ENCODE measurements at places on chromosomes 1 and 21.

DNA sequence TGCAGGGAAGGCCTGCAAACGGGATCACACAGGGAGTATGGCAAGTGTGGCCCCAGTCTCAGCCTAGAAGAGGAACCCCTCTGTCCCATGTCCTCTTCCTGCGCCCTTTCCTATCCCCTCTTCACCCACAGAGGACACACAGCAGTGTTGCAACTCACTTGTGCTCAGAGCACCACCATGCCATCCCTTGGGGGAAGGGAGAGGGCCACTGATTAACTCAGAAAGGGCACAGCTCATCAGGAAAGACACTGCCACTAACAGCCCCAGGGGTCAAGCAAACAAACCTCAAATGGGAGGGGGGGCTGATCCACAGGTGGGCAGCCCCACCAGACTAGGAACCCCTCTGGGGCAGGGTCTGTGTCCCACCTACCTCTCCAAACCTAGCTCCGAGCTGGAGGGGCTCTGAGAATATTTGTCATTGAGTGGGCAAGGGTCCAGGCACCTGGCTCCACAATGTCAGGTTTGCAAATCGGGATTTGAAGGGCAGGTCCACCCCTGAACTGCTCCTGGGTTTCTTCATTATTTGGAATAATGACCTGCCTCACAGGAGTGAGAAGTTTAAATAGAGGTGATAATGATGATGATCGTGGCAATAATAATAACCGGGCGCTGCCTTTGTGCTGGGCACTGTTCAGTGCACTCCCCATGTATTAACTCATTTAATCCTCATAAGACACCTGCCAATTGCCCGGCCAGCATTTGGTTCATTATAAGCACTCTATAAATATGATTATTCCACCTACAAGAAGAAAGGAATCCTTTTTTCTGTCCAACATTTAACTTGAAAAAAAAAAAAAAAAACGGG lies 1.0 kb downstream of the ALDH4A1 start:
- DNase-seq = no peak

DNA sequence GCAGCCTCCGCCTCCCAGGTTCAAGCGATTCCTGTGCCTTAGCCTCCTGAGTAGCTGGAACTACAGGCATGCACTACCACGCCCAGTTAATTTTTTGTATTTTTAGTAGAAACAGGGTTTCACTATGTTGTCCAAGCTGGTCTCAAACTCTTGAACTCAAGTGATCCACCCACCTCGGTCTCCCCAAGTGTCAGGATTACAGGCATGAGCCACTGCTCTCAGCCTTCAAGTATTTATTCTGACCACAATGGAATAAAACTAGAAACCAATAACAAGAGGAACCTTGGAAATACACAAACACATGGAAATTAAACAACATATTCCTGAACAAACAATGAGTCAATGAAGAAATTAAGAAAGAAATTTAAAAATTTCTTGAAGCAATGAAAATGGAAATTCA lies 32.7 kb upstream of the DR1 start:
- no peak for DNase-seq

DNA sequence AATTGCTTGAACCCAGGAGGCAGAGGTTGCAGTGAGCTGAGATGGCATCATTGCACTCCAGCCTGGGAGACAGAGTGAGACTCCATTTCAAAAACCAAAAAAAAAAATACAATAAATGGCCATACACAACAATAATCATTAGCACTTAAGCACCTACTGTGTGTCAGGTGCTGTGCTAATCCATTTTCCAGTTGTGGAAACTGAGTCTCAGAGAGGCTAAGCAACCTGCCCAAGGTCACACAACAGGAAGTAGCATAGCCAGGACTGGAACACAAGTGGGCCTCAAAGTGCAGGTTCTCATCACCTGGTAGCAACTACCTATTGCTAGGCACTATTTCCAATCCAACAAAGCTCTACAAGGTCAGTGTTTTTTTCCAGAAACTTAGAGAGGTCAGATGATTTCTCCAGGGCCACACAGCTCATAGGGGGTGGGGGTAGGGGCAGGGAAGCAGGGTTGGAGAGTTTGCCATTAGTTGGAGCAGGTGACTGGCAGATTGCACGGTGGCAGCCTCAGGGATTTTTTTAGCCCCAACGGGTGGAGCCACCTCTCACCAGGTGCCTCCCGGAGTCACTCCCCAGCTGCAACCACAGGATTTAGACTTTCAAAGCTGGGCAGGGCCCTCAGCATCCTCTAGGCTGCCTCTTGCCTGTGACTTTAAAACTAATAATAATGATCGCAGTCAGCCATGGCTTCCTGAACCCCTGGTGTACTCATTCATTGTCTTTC lies 52.5 kb upstream of the ID3 start:
- DNase-seq = no peak

- no peak for DNase-seq
Observed at GRCh38 chr1:22248746-22249145, 105.8 kb upstream of the WNT4 start.

DNA sequence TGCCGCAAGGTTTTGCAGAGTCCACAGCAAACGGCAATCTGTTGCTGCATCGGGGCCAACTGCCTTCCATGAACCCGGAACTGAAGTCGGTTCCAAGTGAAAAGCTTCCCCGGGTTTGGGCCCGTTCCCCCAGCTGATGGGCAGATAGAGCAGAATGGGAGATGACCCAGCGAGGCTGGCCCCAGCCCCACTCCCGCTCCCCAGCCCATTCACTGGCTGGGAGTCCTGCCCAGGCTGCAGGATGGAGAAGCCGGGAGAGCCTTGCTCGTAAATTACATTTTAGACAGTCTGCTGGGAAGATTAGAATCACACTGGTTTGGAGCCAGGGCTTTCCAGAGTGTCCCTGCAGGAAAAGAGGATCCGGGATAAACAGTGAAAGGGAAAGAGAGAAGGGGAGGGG lies 31.6 kb upstream of the PAX7 start:
- no peak for DNase-seq

- no peak for DNase-seq
Observed at GRCh38 chr1:24275510-24275909, 43.6 kb upstream of the GRHL3 start.

DNA sequence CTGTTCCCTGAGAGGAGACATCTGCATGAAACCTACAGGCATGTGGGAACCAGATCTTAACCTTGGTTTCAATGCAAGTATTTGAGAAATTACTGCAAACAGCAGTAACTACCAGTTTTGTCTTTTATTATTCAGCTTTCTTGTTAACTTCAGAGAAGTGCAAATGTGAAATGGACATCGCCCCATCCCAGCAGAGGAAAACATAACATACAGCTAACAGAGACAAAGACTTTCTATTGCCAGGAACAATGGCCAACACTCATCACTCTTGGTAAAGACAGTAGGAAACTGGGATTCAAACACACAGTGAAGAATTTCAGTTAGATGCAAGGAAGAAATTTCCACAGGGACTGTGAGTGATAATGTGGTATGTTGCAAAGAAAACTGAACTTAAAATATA lies 115.1 kb downstream of the SLC30A10 start:
- no peak for DNase-seq

DNA sequence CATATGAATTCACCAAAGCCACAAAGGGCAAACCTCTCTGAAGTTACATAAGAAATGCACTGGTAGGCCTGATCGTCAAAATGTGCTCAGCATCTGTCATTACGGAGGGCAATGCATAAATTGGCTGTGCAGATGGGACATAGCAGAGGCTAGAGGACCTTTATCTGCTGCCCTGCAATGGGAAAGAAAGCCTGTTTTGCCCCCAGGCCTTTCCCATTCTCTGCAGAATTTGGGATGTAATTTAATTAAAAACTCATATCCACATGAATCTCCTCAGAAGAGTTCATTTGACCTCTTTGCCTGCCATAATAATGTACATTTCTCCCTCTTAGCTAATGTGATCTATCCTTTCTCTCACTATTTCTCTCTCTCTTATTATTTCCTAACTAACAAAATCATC lies 158.1 kb downstream of the ZP4 start:
- no peak for DNase-seq

DNA sequence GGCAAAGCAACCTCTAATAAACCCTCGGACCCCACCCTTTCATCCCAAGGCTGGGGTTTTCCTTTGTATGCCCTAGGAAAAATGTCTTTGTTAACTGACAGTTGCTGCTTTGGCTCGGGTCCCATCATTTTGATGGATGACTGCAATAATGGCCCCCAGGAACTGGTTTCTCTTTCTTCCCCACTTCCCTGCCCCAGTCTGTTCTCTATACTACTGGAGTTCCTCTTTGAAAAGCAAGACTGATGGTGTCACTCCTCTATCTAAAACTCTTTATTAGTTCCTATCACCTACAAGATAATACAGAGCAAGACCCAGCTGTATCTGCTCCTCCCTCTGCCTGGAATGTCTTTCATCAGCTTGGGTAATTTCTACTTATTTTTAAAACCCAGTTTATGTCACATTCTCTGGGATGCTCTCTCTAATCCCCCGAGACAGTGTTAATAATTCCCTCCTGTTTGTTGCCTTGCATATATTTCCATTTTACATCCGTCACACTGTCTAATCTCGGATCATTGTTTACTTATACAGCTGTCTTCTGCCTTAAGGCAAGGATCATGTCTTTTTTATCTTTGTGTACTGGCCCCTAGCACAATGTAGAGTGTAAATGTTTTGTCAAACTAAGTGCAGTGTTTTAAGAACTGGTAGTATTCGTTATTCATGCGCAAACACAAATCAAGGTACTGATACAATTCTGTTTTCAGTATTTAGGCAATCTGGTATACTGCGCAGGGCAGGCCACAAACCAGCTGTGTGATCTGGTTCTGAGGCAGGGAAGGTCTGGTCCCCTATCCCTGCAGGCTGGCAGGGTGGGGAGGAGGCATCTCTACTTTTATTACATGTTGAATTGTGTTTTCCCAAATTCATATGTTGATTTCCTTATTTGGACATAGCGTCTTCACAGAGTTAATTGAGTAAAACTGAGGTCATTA lies 16.1 kb downstream of the SLAMF1 start:
- DNase-seq = no peak

GRCh38 chr1:54599211-54599823 lies 24.0 kb downstream of the FAM151A start:
- no peak for DNase-seq

DNA sequence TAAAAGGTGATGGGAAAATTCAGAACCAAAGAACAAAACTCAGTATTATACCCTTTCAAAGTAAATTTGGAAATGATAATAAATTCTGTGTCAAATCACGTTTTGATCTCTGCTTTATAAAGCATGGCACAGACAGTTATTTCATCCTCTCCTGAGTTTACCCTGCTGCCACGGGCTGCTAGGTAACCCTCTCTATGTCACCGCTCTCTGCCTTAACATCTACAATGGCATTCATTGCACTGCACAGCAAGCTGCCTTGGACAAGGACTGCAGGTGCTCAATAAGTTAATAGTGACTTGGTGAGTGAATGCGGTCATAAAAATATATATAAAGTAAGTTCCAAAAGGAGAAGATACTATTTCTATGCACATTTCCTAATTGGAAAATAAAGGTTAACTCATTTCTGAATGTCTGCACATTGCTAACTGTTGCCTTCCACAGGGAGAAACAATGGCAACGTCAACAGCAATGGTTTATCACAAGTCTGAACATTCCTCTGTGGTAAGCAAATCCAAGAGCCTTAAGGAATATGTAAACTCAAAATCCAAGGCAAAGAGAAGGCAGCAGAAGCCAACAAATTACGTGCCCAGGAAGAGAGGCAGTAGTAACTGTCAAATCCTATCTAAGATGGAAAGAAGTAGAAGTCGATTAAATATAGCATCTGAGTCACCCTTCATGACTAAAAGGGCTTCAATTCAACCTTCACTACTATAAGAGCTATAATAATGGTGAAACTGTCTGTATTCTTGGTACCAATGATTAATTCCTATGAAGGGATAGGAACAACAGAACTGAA lies 19.4 kb downstream of the FYB2 start:
- no peak for DNase-seq

GRCh38 chr1:20197329-20197791 lies 11.0 kb upstream of the PLA2G2C start:
- no peak for DNase-seq

GRCh38 chr1:203563291-203563690 lies 63.3 kb upstream of the ATP2B4 start:
- DNase-seq = no peak

GRCh38 chr1:185091480-185091879 lies 46.1 kb downstream of the RNF2 start:
- DNase-seq = no peak

- DNase-seq = no peak
Observed at GRCh38 chr1:241460098-241460873, 59.3 kb downstream of the FH start.

DNA sequence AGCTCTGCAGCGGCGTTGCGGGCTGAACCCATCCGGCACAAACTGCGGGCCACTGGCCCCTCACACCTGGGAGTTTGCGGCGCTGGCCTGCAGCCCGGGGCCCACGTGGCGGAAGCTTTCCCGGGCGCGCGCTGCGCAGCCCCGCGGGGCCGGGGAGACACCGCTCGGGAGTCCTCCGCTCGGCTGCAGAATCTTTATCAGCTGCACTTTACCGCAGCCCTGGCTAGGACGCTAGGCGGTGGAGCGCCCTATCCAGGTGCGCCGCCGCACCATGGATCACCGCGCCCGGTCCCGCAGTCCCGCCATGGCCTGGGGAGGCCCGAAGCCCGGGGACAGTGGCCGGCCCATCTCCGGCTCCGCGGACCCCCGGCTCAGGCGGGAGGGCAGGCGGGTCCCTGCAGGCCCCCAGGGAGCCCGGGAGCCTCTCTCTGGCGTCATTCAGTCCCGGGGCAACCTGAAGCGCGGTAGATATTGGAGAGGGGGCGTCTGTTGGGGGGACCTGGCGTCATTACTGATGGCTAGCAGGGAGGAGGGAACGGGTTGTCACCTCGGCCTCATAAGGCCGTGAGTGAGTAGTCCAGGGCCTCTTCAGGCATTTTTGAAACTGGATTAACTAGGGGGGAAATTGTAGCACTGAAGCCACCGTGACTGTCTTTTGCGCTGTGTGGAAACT lies 5.7 kb upstream of the OLIG2 start:
- DNase-seq = peak; percentile 72

- DNase-seq = no peak
Observed at GRCh38 chr1:10833630-10834557, 37.4 kb upstream of the CASZ1 start.

DNA sequence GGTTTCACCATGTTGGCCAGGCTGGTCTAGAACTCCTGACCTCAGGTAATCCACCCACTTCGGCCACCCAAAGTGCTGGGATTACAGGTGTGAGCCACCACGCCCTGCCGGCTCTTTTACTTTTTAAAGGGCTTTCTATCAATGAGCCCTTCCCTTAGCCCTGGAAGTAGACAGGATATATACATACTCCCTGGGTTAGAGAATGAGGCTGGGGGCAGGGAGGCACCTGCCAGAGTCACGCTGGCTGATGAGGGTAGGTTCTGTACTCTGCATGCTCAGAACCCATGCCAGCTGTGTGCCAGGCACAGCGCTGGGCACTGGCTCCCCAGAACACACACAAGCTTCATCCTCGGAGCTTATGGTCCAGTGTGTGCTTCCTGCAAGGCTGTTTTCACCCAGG lies 113.6 kb upstream of the IPO9 start:
- DNase-seq = no peak

DNA sequence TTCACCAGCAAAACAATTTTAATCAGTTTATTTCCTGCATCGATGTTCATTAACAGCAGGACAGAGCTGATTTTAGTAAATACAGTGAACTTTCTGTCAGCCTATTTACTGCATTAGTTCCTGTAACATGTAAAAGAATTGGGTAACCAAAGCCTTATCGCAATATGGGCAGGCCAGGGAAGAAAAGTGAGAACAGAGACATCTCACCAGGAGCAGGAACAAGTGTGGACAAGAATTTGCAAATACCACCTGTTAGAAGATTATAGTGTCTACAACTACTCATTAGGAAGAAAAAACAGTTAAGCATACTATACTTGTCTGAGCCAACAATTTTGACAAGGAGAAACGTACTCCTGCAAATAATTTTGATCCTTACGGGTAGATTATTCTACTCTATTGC lies 1293.9 kb downstream of the PLA2G4A start:
- DNase-seq = no peak

- peak; percentile 95 for DNase-seq
Observed at GRCh38 chr1:155322953-155323728, 2.4 kb downstream of the RUSC1 start.

Data from neural progenitor cell (in vitro differentiated cells).